C1 segment of cervical spinal cord (tissue), 14 donors: ENCODE measurements at places on chromosomes 7 and 10.

GRCh38 chr10:92722349-92722748 is 32.6 kb downstream of the HHEX start:
- DNase-seq: no peak

- no peak for DNase-seq
These were observed 104.5 kb downstream of the CXCL12 start for GRCh38 chr10:44280226-44281014.

DNA sequence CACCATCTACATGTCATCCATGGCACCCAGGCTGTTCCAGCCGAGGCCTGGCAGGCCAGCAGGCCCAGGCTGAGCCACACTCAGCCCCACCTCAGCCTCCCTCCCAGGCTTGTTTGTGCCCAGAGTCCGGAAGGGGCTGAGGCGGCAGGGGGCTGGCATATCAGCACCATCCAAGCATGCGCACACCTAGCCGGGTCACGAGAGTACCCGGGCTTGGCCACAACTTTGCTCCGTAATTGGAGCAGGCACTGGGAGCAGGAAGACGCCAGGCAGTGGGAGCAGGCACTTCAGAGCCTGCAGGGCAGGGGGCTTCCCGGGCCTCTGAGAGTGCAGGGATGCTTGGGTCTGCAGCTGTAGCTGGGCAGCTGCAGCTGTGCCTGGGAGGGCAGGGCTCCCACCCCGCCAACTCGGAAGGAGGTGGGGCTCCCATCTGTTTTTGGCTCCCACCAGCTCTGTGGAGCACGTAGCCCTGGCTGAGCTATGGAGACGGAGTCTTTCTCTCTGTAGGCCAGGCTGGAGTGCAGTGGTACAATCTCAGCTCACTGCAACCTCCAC is 15.2 kb upstream of the TSPAN15 start:
- DNase-seq: no peak

- no peak for DNase-seq
These were observed 12.1 kb downstream of the PDZD7 start for GRCh38 chr10:101018600-101019439.

GRCh38 chr7:10918093-10918590 is 55.5 kb upstream of the PHF14 start:
- DNase-seq: no peak

- no peak for DNase-seq
These were observed 310.0 kb downstream of the HPSE2 start for GRCh38 chr10:98925651-98926050.

GRCh38 chr10:12214763-12215218 is 18.8 kb downstream of the CDC123 start:
- no peak for DNase-seq

DNA sequence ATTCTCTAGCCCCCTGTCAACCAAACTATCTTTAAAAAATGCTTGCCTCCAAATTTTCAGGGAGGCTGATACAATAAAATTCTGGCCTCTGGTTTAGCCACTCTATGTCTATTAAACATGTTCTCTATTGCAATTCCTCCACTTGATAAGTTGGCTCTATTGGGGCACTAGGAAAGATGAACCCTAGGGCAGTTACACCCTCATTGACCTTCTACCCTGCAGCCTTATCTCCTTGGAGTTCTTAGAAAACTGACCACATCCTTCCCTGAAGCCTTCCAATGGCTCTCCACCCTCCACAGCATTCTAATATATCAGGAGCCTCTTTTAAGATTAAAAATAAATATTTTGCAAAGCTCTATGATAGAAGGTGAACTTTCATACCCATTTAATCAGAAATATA is 30.6 kb downstream of the SVOPL start:
- DNase-seq: no peak

DNA sequence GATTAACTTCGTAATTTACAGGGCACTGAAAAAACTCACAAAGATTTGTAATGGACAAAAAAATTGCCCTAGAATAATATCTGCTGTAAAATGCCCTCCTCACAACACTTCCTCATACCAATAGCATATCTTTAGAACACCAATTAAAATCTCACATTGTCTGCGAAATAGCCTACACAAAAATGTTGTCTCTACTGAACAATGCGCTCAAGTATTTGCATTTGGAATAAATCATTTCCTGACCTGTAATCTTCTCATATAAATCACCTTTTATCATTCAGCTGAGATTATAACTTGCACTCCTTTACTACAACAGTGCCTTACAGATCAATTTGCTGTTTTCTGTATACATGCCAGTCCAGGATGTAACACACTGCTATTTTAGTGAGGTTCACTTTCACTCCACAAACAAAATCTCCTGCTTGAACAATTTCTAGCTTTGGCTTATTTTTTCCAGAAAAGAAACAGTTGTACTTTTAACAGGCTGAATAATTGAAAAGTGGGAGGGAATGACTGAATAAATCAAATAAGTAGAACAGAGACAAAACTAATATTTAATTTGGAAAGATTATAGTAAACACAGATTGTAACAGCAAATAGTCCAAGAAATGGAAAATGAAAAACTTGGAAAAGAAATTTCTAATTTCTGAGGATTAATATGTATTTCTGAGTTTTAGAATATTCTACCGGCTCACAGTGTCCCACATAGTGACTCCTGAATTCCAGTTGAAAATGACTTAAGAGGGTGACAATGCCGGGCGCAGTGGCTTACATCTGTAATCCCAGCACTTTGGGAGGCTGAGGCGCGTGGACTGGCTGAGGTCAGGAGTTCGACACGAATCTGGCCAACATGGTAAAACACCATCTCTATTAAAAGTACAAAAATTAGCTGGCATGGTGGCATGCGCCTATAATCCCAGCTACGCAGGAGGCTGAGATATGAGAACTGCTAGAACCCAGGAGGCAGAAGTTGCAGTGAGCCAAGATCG is 30.6 kb downstream of the JMJD1C start:
- DNase-seq: no peak

- DNase-seq: no peak
These were observed 240.8 kb downstream of the SNX10 start for GRCh38 chr7:26532471-26532870.

- no peak for DNase-seq
These were observed 75.5 kb downstream of the NRP1 start for GRCh38 chr10:33258967-33259366.

GRCh38 chr7:16668049-16668858 is 22.3 kb downstream of the BZW2 start:
- DNase-seq: no peak

DNA sequence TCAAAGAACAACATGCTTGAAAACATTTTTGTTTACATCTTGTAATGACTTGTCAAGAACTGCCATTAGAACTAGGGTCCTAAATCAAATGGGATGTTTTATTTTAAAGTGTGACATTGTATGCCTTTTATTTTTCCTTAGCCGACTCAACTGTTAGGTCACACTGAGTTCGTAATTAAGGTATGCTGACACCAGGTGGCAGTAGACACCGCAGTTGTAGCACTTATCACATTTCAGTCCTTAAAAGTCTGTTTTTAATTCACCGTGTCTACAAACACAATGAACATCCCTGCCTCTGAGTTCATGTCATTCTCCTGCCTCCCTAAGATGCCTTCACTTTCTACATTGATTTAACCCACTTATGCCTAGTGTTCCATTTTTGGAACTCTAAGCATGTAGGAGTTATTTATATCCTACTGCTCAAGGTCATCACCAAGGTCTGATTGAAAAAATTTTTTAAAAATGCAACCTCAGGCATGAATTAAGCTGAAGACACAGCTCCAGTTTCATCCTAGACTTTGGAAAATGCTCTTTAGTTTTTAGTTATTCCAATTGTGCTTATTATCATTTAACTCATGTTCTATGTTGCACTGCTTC is 186.1 kb downstream of the BMPER start:
- DNase-seq: no peak

GRCh38 chr10:48760983-48761382 is 76.3 kb downstream of the WDFY4 start:
- no peak for DNase-seq

GRCh38 chr10:63281967-63282366 is 148.8 kb downstream of the NRBF2 start:
- no peak for DNase-seq

DNA sequence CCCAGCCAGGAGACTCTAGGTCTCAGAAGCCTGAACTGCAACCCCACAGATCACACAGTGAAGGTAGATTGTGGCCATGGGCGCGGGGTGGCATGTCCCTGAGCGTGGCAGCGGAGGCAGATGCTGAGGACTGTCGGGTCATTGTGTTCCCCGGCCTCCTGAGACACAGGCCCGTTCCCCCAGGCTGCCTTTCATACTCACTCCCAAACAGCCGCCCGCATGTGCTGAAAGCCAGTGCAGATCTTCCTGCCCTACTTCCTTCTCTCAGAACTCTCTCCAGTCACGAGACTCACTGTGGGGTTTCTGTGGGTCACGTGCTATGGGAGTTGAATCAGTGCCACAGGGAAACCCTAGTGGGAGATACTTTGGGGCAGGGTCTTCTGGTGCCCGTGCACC is 48.0 kb downstream of the ZNF467 start:
- DNase-seq: no peak

- DNase-seq: no peak
These were observed 202.2 kb upstream of the KIAA1217 start for GRCh38 chr10:24006741-24007140.

DNA sequence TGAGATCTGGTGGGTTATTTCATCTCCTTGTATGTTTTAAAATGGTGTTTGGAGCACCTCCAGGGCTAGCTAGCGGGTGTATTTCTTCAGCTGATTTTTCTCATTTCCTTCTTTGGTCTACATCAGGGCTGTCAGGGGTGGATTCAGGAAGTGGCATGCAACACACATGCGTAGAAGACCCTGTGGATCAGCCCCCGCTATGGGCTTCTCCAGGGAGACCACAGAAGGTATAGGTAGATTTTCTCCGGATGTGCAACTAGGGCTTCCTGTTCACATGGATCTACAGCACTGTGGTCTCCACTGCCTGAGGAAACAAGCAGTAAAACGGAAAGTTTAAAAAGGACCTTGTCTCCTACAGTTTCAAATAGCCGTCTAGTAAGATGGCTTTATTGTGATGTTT is 10.4 kb downstream of the NUB1 start:
- DNase-seq: no peak

DNA sequence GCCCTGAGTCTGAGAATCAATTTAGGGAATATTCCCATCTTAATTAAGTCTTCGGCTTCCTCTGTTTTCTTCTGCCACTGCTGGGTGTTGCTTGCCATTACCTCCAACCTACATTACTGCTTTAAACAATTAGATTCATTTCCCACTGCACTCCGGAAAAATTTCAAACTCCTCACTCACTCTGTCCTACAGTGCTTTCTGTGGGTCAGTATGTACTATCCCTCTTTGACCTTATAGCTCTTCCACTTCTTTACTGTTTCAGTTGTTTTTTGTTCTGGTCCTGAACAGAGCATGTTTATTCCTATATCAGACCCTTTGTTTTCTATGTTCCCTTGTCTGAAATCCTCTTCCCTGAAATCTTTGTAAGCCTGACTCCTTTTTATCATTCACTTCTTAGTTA is 160.6 kb downstream of the MAGI2 start:
- DNase-seq: no peak

- no peak for DNase-seq
These were observed 271.3 kb upstream of the CNTNAP2 start for GRCh38 chr7:145845345-145845744.

DNA sequence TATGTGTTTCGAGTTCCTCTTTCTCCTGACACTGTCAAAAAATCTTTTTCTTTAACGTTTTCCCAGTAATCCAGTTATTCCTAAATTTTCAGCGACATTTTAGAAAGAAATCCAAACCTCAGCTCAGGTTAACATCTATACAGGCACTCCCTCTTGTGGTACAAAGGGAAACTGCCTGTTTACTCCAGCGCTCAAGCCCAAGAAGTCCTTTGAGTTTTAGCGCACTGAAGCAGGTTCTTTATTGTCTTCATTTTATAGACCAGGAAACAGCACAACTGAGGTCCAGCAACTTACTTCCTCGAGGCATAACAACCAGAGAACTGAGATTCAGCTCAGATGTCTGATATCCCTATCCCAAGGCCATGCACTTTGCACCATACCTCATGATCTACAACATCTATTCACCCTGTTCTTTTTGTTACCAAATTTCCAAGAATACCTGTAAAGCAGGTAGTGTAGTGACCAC is 287.2 kb upstream of the MKLN1 start:
- peak; percentile 21 for DNase-seq

DNA sequence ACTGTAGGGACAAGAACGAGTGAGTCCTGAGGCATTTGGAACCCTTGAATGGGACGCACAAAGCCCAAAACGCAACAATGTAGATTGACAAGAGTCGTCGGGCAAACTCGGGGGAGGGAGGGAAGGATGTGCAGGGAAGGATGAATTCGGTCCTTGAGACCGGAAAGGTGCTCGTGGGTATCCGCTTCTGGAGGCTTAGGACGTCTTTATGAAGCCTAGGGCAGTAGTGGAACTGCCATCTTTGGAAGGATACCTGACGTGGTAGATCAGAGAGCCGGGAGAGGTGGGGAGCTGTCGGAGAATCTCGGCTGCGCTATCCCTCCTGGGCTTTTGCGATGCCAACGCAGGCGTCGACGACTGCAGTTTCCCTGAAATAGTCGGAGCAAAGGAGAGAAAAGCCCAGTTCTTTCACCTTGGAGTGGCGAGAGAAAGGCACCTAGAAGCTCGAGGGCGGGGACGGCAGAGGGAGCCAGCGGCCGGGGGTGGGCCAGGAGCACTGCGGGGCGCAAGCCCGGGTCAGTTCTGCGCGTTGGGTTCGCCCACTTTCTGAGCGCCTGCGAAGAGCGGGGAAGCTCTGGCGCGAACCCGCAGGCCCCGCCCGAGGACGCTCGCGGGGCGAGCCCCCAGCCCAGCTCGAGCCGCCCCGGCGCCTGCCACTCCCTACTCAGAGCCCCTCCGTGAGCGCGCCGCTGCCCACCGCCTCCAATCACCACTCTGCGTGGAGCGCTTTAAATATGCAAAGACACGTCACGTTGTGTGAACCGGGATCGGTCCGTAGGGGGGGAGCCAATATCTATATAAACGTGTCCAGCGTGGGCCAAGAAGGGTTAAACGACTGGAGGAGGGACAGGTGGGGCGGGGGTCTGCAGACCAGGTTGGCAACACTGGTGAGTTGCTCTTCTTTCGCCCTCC is at the start of gene CYP26C1:
Gene CYP26C1, plus strand, starts transcription at position 824 of the 912 bp plus-strand sequence. CDS start 466 bp downstream, outside the sequence.
- DNase-seq: no peak

GRCh38 chr10:131591936-131592335 is 280.4 kb upstream of the TCERG1L start:
- DNase-seq: no peak

GRCh38 chr7:37445790-37446189 is 2.9 kb downstream of the ELMO1 start:
- no peak for DNase-seq

GRCh38 chr10:107379601-107380000 is 215.1 kb upstream of the SORCS1 start:
- no peak for DNase-seq

DNA sequence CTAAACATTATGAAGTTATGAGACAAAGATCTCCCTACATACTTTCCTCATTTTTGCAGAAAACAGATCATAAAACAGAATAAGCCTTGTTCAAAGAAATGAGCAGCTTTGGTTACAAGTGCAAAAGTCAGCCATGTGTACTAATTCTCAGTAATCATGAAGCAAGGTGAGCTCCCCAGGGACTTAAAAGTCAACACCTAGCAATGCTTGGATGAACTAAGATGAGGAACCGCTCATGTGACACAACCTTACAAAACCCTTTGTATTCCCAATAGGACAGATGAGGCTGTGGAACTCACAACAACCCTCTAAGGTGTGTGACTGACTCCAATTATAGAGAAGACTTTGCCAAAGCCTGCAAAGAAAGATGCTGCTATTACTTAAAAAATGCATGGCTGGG is 154.5 kb downstream of the SLC25A13 start:
- no peak for DNase-seq
